ENCODE measurements at places on chromosomes 16 and 17.

DNA sequence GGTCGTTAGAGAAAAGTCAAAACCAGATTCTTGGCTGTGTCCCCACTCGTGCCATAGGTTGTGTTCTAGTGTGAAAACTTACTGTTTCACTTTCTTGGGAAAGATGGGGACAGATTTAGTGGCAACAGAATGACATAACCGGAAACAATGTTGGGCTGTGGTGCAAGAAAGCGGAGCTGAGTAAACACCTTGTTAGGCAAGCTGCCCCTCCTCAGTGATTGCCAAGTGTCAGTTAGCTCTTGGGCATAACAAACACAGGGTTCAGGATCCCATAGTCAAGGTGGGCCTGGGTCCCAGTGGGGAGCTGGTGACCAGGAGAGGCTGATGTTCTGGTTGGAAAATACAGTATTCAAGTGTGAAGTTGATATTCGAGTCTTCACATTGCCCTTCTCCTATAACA lies 15.4 kb downstream of the UBN1 start:
- DNase-seq = no peak

GRCh38 chr16:11748404-11749254 lies 6.0 kb upstream of the TXNDC11 start:
- DNase-seq = no peak

GRCh38 chr17:77208217-77208808 lies 67.5 kb downstream of the SEC14L1 start:
- DNase-seq = no peak

- DNase-seq = no peak
Observed at GRCh38 chr16:5214466-5214865, 116.9 kb upstream of the EEF2KMT start.

- DNase-seq = no peak
Observed at GRCh38 chr17:64348666-64349065, 42.0 kb downstream of the PECAM1 start.

DNA sequence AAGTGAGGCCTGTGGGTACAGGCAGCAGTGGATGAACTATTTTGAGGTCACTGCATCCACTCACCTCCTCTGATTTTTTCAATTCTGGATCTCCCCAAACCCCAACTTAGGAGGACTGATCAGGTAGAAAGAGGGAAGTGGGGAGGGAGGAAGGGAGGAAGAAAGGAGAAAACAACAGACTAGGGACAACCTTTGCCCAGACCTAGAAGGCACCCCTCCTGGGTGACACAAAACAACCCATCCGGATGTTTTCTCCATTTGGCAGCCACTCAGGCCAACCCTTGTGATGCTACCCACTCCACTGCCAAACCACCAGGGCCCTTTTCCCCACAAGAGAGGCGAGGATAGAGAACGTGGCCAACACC lies 2.7 kb downstream of the ORMDL3 start:
- DNase-seq = no peak

DNA sequence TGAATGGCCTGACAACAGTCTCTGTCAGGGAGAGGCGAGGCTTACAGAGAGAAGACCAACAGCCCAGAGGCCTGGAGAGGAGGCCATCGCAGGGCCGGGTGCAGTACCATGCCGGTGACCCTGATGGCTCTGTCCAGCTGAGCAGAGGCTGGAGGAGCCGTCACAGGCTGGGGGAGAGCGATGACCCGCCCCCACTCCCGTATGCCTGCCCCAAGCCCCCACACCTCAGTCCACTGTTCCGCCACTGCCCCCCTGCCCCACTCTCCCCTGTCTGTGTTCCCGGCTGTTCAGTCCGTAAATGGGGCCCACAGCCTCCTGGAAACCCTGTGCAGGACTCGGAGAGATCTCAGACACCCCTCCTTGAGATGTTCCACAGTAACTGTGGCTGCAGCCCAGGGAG lies 12.8 kb upstream of the FAM83G start:
- DNase-seq = no peak

GRCh38 chr17:67509390-67510287 lies 132.6 kb downstream of the PITPNC1 start:
- DNase-seq = no peak

GRCh38 chr17:36592716-36593321 lies 1.1 kb downstream of the DHRS11 start:
- DNase-seq = no peak

DNA sequence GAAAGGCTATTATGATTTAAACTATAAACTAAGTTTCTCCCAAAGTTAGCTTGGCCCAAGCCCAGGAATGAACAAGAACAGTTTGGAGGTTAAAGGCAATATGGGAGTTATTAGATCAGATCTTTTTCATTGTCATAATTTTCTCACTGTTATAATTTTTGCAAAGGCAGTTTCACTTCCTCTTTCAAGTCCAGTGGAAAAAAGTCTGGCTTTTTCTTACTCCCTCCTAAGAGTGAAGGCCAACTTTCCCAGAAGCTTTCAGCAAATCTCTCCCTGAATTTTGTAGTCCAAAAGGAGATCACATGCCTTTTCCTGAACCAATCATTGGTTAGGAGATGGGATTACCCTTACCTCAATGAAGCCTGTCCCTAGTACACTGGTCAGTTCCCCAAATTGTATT lies 9.1 kb upstream of the BLMH start:
- DNase-seq = no peak

DNA sequence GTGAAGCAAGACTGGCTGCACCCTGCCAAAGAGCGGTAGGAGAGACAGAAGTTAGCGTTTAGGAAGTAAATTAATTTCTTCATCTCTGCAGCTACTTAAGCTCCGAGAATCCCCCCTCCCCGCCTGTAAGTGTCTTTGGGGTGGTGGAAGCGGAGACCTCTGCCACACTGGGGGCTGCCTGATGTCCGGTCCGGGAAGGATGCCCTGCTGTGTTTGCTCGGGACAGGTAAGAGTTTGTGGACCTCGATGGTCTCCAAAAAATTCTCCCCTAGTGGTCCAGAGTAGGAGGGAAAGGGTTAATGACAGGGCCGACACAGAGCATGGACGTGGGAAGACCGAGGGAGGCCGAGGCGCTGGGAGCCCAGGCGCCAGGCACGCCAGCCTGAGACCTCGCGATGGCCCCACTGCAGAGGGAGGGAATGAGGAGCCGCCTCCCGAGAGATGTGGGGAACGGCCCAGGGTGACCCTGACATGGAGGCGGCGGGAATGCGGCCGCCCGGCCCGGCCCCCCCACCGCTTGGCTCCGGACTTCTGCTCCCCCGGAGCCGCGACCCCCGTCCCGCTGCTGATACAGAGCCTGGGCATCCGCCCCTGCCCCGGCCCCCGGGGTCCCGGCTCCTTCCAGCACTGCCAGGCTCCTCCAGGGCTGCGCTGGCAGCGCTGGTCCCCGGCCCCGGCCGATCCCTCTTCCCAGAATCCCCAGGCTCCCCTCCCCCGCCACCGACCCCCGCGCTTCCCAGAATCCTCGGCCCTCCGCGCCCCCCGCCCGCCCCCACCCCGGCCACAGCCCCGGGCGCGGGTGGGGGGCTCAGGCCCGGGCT lies 680 bp downstream of the ZNF629 start:
- no peak for DNase-seq

DNA sequence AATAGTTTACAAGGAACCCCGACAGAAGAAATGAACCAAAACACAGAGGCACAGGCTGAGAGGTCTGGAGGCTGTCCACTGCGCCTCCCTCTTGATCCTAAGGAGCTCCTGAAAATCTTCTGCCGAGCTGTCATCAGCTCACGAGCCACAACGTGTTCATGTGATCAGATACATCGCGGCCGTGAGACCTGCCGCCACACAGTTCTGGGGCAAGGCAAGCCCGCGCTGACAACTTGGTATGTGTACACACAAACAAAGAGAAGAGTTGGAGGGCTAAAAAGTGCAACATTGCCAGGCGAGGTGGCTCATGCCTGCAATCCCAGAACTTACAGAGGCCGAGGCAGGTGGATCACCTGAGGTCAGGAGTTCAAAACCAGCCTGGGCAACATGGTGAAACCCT lies 7.6 kb downstream of the EXOC7 start:
- no peak for DNase-seq

- no peak for DNase-seq
Observed at GRCh38 chr17:13634021-13634420, 32.3 kb upstream of the HS3ST3A1 start.

- DNase-seq = no peak
Observed at GRCh38 chr16:77611386-77611785, 110.9 kb upstream of the NUDT7 start.

- DNase-seq = no peak
Observed at GRCh38 chr17:27218041-27218440, 75.9 kb upstream of the WSB1 start.

- DNase-seq = no peak
Observed at GRCh38 chr17:38591759-38592241, 14.0 kb downstream of the SRCIN1 start.

Data from effector CD4-positive, alpha-beta T cell (primary cell).